ENCODE measurements at places on chromosomes 7 and 10.

- no peak for DNase-seq
Observed at GRCh38 chr7:150307904-150308303, 15.3 kb upstream of the LRRC61 start.

- no peak for DNase-seq
Observed at GRCh38 chr7:20249920-20250319, 32.7 kb upstream of the MACC1 start.

GRCh38 chr7:56538541-56539429 lies 422.6 kb upstream of the NUPR2 start:
- DNase-seq, result no peak

GRCh38 chr10:131982796-131983195 lies 1.1 kb upstream of the BNIP3 start:
- no peak for DNase-seq

DNA sequence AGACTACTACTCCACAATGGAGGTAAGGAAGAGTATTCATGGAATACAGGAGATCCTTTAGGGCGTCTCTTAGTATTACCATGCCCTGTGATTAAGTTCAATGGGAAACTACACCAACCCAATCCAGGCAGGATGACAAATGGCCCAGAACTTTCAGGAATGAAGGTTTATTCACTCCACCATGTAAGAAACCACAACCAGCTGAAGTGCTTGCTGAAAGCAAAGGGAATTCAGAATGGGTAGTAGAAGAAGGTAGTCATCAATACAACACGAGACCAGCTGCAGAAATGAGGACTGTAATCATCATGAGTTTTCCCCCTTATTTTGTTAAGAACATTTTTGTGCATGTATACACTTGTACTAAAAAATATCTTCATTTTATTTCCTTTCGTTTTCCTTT lies 76.6 kb downstream of the GPR37 start:
- DNase-seq, result no peak

Measured in stimulated activated CD8-positive, alpha-beta memory T cell treated with anti-CD3 and anti-CD28 coated beads, Interleukin-15, amount 100 ng/mL, for 24 hours (primary cell).